ENCODE measurements at places on chromosomes 5 and 9.
A peak's percentile ranks its signal among the peaks of the same experiment; 100 is the strongest.

GRCh38 chr5:137636830-137637714, 98.8 kb downstream of the KLHL3 start:
- DNase-seq = no peak
- peaks cover 13% of the 10 kb centered on the region for H3K36me3 ChIP-seq
- H3K27me3 ChIP-seq = no peaks in the 10 kb centered on the region
- no peak overlapping the region for H3K4me3 ChIP-seq
- no peaks in the 10 kb centered on the region for H3K4me1 ChIP-seq

DNA sequence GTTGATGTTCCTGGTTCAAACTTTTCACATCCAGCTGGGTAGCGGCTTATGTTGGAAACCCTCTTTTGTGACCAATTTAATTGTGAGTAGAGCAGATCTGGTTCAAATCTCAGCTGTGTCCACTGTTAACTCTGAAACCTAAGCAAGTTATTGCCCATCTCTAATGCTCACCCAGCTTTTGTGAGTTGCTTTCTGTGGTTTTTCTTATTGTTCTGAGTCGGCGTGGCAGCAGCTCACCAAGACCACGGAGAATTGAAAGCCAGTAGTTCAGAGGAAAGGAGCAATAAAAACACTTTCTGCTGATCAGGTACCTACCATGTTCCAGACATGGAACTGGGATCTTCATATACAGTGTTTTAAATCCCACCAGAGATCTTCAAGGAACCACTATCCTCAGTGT, 114.4 kb downstream of the DOCK2 start:
- no peak overlapping the region for H3K27ac ChIP-seq
- DNase-seq = no peak
- peaks cover 84% of the 10 kb centered on the region for H3K36me3 ChIP-seq
- H3K4me3 ChIP-seq = no peak overlapping the region
- no peaks in the 10 kb centered on the region for H3K27me3 ChIP-seq

GRCh38 chr9:86341007-86341491, 13.2 kb downstream of the TUT7 start:
- H3K36me3 ChIP-seq = peaks cover 66% of the 10 kb centered on the region
- peaks cover 4% of the 10 kb centered on the region for H3K4me1 ChIP-seq
- no peak overlapping the region for H3K4me3 ChIP-seq
- no peaks in the 10 kb centered on the region for H3K27me3 ChIP-seq
- no peak for DNase-seq
- H3K27ac ChIP-seq = no peak overlapping the region

DNA sequence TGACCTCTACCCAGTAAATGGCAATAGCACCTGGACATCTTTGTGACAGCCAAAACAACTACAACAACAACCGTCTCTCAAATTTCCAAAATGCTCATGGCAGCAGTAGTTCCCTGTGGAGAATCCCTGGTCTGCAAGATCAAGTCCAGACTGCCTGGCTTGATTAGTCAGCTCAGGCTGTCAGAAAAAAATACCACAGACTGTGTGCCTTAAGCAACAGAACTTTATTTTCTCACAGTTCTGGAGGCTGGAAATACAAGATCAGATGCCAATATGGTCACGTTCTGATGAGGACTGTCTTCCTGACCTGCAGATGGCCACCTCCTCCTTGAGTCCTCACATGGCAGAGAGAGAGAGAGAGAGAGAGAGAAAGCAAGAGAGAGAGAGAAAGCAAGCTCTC, 52.3 kb upstream of the MOCS2 start:
- no peak overlapping the region for H3K27ac ChIP-seq
- H3K36me3 ChIP-seq = no peaks in the 10 kb centered on the region
- DNase-seq = no peak
- H3K4me3 ChIP-seq = no peak overlapping the region
- no peaks in the 10 kb centered on the region for H3K27me3 ChIP-seq

- H3K4me1 ChIP-seq = no peaks in the 10 kb centered on the region
- no peak overlapping the region for H3K4me3 ChIP-seq
- no peak for DNase-seq
Observed at GRCh38 chr5:44199408-44199807, 189.8 kb downstream of the FGF10 start.

GRCh38 chr9:100352201-100352726, 478 bp downstream of the TEX10 start:
- H3K4me1 ChIP-seq = peaks cover 21% of the 10 kb centered on the region
- peak overlapping the region; percentile 85 for H3K4me3 ChIP-seq
- no peaks in the 10 kb centered on the region for H3K36me3 ChIP-seq
- peak; percentile 6 for DNase-seq

DNA sequence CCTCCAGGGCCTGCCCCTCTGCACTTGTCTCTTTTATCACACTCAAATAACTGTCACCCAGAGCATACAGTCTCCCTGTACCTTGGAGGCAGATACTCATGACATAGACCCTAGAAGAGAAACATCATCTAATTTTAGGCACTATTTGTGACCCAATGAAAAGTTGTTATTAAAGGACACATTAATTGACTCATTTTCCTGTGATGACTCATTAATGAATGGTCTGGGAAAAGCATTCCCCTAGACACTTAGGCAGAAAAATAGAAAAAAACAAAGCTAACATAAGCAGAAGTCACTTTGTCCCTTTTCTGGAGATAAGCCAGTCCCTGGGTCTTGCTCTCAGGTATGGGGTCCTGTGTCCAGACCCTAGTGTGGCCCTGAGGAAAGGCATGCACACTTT, 15.0 kb downstream of the TRPC7 start:
- no peak overlapping the region for H3K27ac ChIP-seq
- no peaks in the 10 kb centered on the region for H3K27me3 ChIP-seq
- no peak overlapping the region for H3K4me3 ChIP-seq
- H3K4me1 ChIP-seq = no peaks in the 10 kb centered on the region
- H3K36me3 ChIP-seq = no peaks in the 10 kb centered on the region
- no peak for DNase-seq

DNA sequence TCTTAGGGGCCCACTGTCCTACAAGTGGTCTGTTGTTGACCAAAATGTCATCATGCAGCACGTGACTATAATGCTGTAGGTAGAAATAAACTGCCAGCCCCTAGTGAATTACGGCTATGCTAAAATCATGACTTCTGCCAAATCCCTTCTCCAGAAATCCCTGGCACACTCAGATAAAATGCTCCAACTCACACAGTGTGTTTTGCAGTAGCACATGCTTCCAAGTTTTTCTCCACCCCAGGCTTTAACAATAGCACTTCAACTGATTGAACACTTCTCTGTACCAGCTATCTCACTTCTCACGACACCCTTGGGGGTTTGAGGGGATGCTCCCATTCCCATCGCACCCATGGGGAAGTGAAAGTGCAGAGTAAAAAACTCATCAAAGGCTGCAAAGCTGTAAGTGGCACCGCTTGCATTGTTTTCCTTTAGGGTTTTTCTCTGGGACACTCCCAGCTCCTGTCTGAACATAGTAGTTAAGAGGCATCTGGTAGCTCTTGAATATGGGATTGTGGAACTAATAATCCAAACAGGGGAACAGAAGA, 151.0 kb upstream of the SLC24A2 start:
- H3K27ac ChIP-seq = no peak overlapping the region
- no peaks in the 10 kb centered on the region for H3K36me3 ChIP-seq
- no peak overlapping the region for H3K4me3 ChIP-seq
- H3K4me1 ChIP-seq = no peaks in the 10 kb centered on the region
- H3K27me3 ChIP-seq = no peaks in the 10 kb centered on the region
- no peak for DNase-seq

GRCh38 chr5:71836084-71836483, 117.0 kb downstream of the CARTPT start:
- DNase-seq = no peak
- H3K36me3 ChIP-seq = no peaks in the 10 kb centered on the region
- no peak overlapping the region for H3K4me3 ChIP-seq
- H3K27me3 ChIP-seq = no peaks in the 10 kb centered on the region

DNA sequence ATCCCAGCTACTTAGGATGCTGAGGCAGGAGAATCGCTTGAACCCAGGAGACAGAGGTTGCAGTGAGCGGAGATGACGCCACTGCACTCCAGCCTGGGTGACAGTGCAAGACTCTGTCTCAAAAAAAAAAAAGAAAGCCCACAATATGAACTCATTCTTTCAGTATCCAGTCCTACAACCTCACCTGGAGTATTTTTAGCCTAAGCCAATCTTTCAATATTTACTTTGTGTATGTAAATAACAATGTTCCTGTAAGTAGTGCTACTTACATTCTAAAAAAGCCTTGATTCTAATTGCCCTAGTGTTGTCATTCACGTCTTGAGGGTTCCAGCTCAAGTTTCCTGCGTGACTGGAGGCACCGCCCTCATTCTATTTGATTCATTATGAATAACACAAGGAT, 62.0 kb downstream of the BHMT start:
- no peak for DNase-seq
- H3K4me3 ChIP-seq = no peak overlapping the region
- no peaks in the 10 kb centered on the region for H3K27me3 ChIP-seq
- no peak overlapping the region for H3K27ac ChIP-seq
- no peaks in the 10 kb centered on the region for H3K4me1 ChIP-seq
- H3K36me3 ChIP-seq = no peaks in the 10 kb centered on the region

DNA sequence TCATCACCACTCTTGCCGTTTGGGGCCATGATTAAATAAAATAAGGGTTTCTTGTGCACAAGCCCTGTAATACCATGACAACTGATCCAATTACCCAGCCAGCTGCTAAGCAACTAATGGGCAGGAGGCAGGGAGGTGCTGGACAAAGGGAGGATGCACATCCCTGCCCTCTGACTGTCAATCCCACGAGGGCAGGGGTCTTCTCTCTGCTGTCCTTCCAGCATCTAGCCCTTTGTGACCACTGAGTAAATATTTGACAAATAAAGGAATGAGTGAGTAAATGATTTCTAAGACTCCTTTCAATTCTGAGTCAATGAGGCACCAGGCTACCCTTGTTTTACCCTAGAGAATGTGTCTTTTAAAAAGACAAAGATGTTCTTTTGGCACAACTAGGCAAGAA, 247.1 kb downstream of the SYK start:
- no peaks in the 10 kb centered on the region for H3K36me3 ChIP-seq
- no peak overlapping the region for H3K27ac ChIP-seq
- H3K27me3 ChIP-seq = peaks cover 19% of the 10 kb centered on the region

DNA sequence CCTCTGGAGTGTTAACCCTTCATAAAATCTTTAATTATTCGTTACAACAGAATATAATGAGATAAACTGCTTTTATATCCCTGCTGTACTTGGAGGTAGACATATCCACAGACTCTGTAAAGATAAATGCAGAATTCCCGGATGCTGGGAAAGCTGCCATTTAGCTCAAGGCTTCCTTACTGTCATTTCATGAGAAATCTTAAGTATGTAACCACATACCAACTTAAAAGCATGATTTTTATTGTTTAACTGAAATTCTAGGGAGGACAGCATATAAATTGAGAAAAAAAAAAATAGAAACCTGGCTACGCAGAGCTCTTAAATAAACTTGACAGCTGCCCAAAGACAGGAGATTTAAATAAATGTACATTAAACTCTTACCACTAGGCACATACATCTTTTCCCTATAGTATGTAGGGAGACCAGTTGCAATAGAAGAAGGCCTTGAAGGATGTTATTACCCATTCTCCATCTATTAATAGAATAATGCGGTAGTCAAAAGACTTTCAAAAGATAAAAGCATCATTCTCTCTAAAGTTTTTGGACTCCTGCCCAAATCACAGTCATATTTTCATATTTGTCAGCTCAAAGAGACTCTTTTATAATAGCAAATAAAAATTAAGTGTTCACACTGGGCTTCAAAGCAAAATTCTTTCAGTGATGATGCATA, 373.8 kb downstream of the NDUFS4 start:
- no peaks in the 10 kb centered on the region for H3K4me1 ChIP-seq
- no peak for DNase-seq
- no peak overlapping the region for H3K27ac ChIP-seq

DNA sequence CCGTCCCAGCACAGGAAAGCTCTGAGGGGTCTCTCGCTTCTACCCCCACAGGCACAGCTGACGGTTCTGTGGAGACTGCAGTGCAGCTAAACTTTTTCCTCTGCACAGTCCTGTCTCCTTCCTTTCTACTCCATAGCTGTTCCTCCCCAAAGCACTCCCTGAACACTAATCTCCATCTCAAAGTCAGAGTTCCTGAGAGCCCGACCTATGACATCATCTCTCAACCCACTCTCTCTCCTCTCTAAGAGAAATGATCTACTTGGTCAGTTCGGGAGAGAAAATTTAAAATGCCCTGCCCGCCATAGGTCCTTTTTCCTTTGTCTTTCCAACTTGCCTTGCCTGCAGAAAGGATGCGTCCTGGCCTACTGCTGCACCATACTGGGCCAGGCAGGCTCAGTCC, 90.6 kb downstream of the FANCC start:
- no peak overlapping the region for H3K4me3 ChIP-seq
- H3K27ac ChIP-seq = no peak overlapping the region
- no peaks in the 10 kb centered on the region for H3K4me1 ChIP-seq
- H3K36me3 ChIP-seq = no peaks in the 10 kb centered on the region
- no peaks in the 10 kb centered on the region for H3K27me3 ChIP-seq

GRCh38 chr5:160492565-160492964, 70.9 kb downstream of the PTTG1 start:
- H3K27me3 ChIP-seq = no peaks in the 10 kb centered on the region
- H3K27ac ChIP-seq = no peak overlapping the region
- no peaks in the 10 kb centered on the region for H3K4me1 ChIP-seq
- H3K4me3 ChIP-seq = no peak overlapping the region
- no peak for DNase-seq

GRCh38 chr9:5851445-5851844, 18.5 kb upstream of the ERMP1 start:
- no peak overlapping the region for H3K4me3 ChIP-seq
- no peak for DNase-seq
- H3K4me1 ChIP-seq = peaks cover 20% of the 10 kb centered on the region
- no peaks in the 10 kb centered on the region for H3K27me3 ChIP-seq
- H3K36me3 ChIP-seq = no peaks in the 10 kb centered on the region

DNA sequence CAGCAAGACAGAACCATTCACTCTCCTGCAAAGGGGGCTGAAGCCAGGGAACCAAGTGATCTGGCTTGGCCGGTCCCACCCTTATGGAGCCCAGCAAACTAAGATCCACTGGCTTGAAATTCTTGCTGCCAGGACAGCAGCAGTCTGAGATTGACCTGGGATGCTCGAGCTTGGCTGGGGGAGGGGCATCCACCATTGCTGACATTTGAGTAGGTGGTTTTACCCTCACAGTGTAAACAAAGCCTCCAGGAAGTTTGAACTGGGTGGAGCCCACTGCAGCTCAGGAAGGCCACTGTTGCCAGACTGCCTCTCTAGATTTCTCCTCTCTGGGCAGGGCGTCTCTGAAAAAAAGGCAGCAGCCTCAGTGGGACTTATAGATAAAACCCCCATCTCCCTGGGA, 60.5 kb downstream of the TNFSF8 start:
- H3K4me1 ChIP-seq = peaks cover 17% of the 10 kb centered on the region
- no peaks in the 10 kb centered on the region for H3K27me3 ChIP-seq
- no peak overlapping the region for H3K4me3 ChIP-seq
- H3K36me3 ChIP-seq = no peaks in the 10 kb centered on the region
- peak; percentile 51 for DNase-seq
- peak overlapping the region; percentile 47 for H3K27ac ChIP-seq

GRCh38 chr5:19975795-19976194, 12.2 kb downstream of the CDH18 start:
- no peak overlapping the region for H3K27ac ChIP-seq
- H3K4me3 ChIP-seq = no peak overlapping the region
- H3K36me3 ChIP-seq = no peaks in the 10 kb centered on the region
- no peaks in the 10 kb centered on the region for H3K4me1 ChIP-seq

GRCh38 chr5:73729329-73729728, 103.3 kb downstream of the ARHGEF28 start:
- no peaks in the 10 kb centered on the region for H3K27me3 ChIP-seq
- no peak overlapping the region for H3K4me3 ChIP-seq
- H3K36me3 ChIP-seq = no peaks in the 10 kb centered on the region
- H3K4me1 ChIP-seq = no peaks in the 10 kb centered on the region
- no peak for DNase-seq
- no peak overlapping the region for H3K27ac ChIP-seq

- no peak for DNase-seq
- peaks cover 73% of the 10 kb centered on the region for H3K4me1 ChIP-seq
- peak overlapping the region; percentile 75 for H3K27ac ChIP-seq
- peaks cover 49% of the 10 kb centered on the region for H3K36me3 ChIP-seq
- no peaks in the 10 kb centered on the region for H3K27me3 ChIP-seq
Observed at GRCh38 chr9:114908104-114908622, 22.2 kb downstream of the TNFSF8 start.
